ENCODE measurements at places on chromosomes 7 and 10. TPM values are rescaled to one million over a fixed set of nuclear protein-coding genes. Genes with fewer than 3 reads are reported as not detected.

The GIMAP2 gene
- total RNA-seq: not detected

The HHEX gene
- total RNA-seq: 12.7 TPM

The CFAP46 gene
- 1.3 TPM for total RNA-seq

The OR2A5 gene
- total RNA-seq: not detected

The SAMD9L gene
- 0.39 TPM for total RNA-seq

The AGBL3 gene
- 1.5 TPM for total RNA-seq

The CCZ1B gene
- total RNA-seq: 35.3 TPM

The GALNT17 gene
- total RNA-seq: not detected

The SLC26A3 gene
- not detected for total RNA-seq

The ADIRF gene
- total RNA-seq: not detected

The TMEM225B gene
- 1.2 TPM for total RNA-seq

The IL6 gene
- total RNA-seq: 1.4 TPM

The IFIT1B gene
- not detected for total RNA-seq

The SPDYE2B gene
- total RNA-seq: not detected

The OR2A1 gene
- not detected for total RNA-seq

The EPO gene
- total RNA-seq: not detected

The TBX20 gene
- 2.4 TPM for total RNA-seq

The PRPF18 gene
- total RNA-seq: 19.9 TPM

The VWC2 gene
- total RNA-seq: not detected

The SRRT gene
- total RNA-seq: 134 TPM
